ENCODE measurements at places on chromosomes 5 and 9.

DNA sequence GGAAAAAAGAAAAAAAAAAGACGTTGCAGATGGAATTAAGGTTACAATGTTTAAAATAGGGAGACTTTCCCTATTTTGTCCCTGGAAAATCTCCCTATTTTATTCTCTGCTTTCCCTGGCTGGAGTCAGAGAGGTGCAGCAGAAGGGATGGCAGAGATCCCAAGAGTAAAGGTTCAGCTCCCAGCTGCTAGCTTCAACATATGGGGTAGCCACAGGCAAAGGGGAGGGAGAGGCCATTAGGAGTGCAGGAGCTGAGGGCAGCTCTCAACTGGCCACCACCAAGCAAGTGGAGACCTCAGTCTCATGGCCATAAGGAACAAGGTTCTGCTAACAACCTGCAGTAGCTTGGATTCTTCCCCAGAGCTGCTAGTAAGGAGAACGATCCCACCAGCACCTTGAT is 367.0 kb upstream of the DAP start:
- DNase-seq = no peak

- peak; percentile 70 for DNase-seq
Observed at GRCh38 chr9:122125158-122125508, 32.0 kb upstream of the TTLL11 start.

DNA sequence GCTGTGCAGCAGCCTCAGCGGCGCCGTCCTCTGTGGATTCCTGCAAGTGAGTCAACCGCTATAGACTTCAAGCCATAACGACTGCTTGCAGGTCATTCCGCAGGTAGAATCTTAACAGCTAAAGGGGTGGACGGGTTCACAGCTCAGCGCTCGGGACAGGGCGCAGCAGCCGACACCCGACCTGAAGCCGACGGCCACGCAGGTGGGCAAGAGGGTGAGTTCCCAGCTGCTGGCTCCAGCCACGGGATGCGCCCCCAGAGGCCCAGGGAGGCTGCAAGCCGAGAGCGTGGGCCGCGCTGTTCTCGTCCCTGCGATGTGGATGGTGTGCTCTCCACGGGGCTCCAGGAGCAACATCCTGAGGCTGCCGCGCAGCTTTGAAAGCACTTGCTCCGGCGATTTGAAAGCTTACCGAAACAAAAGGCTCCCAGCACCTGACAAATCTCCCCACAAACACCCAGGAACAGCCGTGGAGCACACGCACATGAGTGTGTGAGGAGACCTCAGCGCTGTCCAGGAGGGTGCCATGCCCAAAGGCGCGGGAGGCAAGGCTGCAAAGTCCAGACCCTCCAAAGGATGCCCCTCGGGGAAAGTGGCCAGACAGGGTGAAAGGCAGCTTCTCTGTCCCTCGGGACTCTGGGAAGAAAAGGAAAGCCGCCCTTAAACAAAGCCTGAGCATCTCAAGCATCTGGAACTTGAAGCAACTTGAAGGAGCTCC is 48.7 kb downstream of the EXD3 start:
- no peak for DNase-seq

DNA sequence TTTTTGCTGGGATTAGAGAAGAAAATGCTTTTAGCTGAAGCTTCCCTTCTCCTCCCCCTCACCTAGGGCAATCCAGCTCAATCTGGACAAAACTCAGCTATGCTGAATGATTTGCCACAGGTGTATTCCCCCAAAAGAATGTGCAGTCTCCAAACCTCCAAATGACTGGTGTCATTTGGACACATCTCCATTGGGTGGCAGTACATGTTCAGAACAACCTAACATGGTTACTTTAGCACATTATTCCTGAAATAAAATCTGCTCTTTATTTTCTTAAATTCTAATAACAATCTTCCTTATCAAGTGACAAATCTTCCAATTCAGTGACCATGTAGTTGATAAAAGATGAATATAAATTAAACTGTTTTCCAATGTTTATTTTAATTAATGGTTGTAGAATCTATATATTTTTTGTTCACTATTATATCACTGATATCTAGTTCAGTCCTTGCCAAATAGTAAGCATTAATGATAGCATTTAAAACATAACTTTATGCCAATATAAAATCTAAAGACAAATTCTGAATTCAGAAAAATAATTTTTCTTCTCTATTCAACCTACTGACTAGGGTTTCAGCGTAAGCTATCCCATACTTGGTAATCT is 61.3 kb upstream of the MOCS2 start:
- DNase-seq = no peak

GRCh38 chr5:14184725-14185124 is 41.6 kb downstream of the TRIO start:
- no peak for DNase-seq

- no peak for DNase-seq
Observed at GRCh38 chr5:501831-502184, 22.4 kb downstream of the SLC9A3 start.

GRCh38 chr5:132387640-132388117 is 18.2 kb downstream of the SLC22A5 start:
- no peak for DNase-seq

DNA sequence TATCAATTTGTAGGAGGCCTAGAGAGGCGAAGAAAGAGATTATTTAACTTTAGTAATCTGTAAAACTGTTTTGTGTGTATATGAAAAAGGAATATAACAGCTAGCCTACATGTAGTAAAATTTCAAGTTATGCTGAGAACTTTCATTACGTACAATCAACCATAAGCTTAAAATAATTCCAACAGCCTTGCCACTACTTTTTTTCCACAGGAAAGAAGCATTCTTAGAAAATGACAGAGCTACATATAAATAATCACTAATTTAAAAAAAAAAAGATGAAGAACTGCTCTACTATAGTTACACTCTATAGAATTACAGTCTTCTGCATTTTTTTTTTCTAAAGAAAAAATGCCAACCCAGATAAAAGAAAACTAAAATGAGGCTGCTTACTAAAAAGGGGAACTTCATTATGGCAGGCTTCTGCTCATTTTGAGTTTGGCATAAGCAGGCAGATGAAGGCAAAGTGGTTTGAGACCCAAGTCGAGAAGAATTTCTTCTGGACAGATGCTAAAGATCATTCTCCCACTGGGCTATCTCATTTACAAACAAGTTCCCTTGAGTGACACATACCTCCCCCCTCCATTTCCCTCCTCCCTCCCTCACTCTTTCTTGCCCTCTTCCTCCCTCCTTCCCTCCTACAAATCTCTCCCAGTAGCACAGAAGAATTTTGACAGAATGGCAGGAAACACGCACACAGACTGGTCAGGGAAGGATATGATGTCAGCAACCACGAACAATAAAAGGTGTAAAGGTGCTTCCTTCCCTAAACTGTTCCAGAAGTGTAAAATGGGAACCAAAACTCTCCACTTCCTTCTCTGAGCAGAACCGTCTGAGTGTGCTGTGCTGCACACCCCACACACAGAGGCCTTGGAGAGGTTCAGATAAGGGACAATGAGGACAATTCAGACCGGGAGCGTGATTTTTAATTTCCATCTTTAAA is 56.1 kb downstream of the MEF2C start:
- DNase-seq = no peak

DNA sequence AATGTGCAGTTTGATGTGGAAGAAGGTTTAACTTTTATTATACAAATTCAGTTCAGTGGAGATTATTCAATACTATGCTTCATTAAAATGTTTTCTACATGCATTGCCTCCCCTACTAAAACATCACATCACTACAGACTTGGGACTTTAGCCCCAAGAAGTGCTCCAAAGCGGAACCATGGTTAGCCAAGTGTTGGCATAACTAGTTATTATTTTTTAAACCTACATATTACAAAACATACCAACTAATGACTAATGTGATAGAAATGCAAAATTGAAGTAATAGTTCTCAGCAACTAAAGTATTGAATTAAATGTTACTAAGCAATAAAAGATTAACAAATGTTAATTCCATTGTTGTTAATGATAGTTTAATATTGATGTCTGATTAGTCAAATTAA is 74.5 kb downstream of the XRCC4 start:
- no peak for DNase-seq

GRCh38 chr5:38905516-38905915 is 59.7 kb downstream of the OSMR start:
- no peak for DNase-seq

DNA sequence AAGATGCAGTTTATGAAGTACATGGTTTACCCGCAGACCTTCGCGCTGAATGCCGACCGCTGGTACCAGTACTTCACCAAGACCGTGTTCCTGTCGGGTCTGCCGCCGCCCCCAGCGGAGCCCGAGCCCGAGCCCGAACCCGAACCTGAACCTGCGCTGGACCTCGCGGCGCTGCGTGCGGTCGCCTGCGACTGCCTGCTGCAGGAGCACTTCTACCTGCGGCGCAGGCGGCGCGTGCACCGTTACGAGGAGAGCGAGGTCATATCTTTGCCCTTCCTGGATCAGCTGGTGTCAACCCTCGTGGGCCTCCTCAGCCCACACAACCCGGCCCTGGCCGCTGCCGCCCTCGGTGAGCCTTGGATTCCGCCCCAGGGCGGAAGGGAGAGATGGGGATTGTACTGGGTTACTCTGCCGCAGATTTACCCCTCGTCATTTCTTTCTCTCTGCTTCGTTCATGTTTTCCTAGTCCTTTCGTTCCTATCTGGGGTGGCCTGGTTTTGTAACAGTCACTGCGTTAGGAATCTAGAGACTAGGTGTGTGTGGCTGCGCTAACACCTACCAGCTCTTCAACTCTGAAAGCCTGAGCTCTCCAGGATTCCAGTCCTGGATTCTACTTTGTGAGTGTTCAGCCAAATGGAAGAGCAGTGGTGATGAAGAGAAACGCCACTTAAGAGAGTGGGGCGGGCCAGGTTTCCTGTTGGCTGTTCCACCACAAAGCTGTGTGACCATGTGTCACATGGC is 638 bp downstream of the MRPS30 start:
- peak; percentile 8 for DNase-seq
